NCI-H146 (cell line): ENCODE measurements at places on chromosomes 13 and 19.

DNA sequence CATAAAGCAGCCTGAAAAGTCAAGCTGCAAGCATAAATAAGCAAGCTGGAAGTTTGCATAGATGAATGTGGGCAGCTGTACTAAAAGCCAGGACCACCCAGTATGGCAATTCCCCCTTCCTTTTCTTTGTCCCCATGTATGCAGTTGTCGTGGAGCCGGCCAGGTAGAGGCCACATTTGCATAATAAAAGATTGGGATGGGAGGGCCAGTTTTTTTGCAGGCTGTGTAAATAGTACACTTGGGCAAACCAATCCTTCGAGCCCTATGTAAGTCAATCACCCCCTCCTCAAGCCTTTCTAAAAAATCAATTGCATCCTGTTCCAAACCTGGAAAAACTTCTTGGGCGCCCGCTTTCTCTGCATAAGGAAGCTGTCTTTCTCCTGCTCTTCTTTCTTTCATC, 13.1 kb upstream of the ZNF99 start:
- DNase-seq = no peak

GRCh38 chr19:27972291-27973040, 1240.5 kb downstream of the UQCRFS1 start:
- no peak for DNase-seq

GRCh38 chr19:58429745-58430144, 10.2 kb downstream of the ZNF132 start:
- DNase-seq = no peak

- DNase-seq = no peak
These were observed 584.5 kb upstream of the SGCG start for GRCh38 chr13:22596171-22596863.

DNA sequence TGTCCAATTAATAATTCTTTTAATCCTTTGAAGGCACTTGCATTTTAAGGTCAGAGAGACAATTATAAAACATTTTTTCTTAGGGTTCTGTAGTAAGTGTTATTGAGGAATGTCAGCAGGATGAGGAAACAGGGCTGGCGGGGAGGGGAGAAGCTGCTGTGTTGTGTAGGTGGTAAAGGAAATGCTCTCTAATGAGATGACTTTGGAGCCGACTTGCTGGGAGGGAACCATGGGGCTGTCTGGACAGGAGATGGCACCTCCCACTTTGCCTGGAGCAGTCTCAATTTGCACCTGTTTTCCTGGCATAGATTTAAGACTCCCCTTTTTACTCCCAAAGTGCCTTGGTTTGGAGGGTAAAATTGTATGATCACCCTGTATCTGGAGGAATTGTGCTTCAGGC, 230.4 kb downstream of the ATP8A2 start:
- DNase-seq = no peak

DNA sequence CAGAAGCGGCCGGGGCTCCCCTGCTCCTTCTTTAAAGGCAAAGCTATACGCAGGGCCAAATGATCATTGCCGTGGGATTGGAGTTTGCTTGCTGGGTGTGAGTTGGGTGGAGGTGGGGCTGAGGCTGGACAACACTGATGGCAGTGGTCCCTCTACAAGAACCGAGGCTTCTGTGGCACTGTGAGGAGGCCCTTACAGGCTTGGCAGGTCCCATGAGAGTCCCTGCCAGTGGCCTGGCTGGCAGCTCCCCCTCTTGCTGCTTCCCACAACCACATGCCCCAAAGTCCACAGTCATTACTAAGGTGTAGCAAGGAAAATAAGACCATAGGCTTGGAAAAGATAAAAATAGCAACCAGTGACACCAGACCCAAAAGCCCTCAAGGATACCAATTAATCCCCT, 98.4 kb downstream of the ANKRD10 start:
- DNase-seq = no peak

DNA sequence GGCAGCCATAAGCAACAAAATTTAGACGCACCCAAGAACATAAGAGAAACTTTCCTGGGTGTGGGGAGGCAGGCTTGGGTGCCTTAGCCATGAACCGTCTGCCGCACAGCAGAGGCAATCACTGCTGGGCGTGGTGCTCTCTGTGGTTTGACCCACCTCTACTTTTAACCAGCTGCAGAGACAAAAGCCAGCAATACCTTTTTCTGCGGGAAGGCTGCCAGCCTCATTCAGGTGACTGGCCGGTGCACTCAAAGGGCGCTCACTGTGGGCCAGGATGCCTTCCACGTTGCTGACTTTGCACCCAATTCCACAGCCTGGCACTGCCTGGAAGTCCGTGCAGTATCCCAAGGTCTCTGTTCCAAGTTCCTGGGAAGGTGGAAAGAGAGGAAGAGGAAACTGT, 69.1 kb downstream of the ATP7B start:
- peak; percentile 37 for DNase-seq

GRCh38 chr13:30816736-30817135, 81.4 kb downstream of the ALOX5AP start:
- no peak for DNase-seq

DNA sequence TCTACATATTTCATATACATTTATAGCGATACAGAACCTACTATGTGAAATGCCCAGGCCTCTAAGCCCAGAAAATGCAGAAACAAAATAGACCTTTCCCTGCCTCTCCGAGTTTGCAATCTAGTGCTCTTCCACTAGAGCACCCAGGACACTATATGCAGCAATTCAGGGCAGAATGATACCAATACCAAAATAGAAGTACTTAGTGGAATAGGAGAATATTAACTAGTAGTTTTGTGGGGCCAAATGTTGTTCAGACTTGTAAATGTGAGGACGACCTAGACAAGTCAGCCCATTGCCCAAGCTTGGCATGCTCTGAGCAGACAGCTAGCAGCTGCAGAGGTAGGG, 35.8 kb upstream of the FLT1 start:
- DNase-seq = no peak

DNA sequence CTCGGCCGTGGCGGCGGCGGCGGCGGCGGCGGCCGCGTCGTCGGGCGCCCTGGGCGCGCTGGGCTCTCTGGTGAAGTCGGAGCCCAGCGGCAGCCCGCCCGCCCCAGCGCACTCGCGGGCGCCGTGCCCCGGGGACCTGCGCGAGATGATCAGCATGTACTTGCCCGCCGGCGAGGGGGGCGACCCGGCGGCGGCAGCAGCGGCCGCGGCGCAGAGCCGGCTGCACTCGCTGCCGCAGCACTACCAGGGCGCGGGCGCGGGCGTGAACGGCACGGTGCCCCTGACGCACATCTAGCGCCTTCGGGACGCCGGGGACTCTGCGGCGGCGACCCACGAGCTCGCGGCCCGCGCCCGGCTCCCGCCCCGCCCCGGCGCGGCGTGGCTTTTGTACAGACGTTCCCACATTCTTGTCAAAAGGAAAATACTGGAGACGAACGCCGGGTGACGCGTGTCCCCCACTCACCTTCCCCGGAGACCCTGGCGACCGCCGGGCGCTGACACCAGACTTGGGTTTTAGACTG, 1.7 kb downstream of the SOX1 start:
- DNase-seq = no peak

DNA sequence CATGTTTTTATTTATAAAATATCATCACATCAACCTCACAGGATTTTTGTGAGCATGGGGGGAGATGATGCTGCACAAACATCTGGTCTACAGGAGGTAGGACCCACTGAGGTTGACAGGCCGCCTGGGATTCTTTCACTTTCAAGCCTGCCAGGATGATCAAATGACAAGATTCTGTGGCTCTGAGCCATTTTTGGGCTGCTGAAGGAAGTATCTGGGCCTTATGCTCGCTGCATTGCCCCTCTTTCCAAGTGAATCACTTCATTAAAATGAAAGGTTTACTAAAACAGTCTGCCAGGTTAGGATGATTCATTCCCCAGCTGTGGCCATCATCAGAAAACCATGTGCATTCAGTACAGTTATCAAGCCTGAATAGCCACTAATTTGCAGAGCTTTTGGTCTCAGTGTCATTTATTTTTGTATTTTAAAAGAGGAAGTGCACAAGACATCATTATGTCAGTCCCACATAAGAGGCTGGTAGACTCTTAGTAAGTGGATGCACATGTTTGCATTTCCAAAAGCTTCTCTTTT, 34.4 kb downstream of the STARD13 start:
- DNase-seq = no peak

DNA sequence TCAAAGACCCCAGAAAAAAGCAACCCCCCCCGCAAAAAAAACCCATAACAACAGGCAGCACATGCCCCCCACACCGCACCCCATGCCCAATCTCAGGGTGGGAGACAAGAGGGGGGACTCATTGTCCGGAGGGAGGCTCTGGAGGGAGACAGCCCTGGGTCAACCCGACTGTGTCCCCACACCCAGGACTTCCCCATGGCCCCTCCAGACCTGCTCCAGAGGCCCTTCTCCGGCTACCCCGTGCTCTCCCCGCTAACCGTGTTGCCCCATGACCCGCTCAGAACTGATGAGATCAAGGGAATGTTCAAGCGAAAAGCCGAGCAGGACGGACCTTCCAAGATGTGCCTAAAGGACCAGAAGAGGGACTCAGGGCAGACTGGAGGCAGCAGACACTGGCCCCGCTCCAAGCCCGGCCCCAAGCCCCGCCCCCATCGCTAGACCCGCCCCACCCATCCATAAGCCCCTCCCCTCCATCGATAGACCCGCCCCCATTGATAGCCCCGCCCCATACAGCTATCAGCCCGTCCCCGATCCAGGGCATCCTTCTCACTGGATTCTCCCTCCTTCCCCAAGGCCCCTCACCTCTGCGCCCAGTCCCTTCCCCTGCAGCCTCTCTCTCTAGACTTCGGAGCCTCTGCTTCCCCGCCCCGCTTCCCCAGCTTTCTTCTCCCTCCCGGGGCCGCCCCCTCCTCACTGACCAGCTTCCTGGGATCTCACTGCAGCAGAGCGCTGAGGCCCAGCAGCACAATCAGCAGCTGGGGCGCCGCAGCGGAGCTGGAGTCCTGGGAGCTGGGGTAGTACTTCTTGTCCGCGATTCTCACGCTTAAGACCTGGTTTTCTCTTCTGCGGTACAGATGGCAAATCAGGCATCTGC, 2.2 kb downstream of the BST2 start:
- DNase-seq = peak; percentile 57

- no peak for DNase-seq
These were observed 4.3 kb upstream of the KCTD4 start for GRCh38 chr13:45205124-45205523.

DNA sequence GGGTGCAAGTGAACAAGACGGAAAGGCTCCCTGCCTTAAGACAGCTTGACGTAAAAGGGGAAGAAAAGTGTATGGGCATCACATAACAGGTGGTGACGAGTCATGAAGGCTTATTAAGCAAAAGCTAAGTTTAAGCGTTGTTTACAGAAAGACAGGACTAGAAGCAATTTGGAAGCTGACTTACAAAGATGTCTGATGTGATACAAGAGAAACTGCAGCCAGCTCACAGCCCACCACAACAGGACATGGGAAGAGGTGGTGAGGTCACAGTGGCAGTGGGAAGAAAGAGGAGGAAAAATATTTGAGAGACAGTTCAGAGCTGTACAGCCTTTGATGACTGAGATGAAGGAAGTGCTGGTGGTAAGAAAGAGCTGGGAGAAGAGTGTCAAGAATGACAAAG, 181.6 kb downstream of the KLF12 start:
- no peak for DNase-seq

GRCh38 chr13:63435667-63436324, 2020.1 kb upstream of the PCDH20 start:
- no peak for DNase-seq

GRCh38 chr19:49559928-49560327, 20.4 kb downstream of the NOSIP start:
- DNase-seq = no peak

DNA sequence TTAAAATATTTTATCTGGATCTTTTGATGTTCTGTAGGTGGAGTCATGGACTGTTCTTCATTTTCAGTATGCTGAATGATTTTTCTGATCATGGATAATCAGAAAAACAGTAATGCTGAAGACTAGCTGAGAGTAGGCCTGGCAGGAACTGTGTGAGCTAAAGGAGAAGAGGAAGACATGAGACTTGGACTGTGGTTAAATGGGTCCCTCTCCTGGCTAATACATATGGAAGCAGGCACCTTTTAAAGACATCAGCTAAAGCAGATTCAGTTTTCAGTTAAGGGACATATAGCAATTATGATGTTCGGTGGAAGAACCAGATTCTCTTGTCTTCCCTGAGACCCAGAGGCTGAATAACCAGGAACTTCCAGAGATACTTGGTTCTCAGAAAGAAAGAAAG, 169.4 kb downstream of the OLFM4 start:
- peak; percentile 73 for DNase-seq

DNA sequence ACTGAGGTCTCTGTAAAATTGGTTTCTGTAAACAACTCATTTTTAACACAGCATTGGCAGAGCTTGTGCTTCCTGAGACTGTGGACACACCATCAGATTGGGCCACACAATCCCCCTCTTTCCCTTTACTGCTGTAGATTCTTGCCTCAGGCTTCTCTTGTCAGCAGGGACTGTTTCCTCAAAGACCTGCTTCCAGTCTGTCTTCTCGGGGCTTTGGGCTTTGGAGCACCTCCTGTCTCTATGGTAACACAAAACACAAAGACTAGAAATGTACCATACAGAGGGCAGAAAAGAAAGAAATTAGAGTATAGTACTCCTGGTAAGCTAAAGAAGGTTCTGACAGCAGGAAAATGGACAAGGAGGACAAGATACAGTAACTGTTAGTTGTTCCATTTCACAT, 484.5 kb downstream of the DIAPH3 start:
- DNase-seq = peak; percentile 40

DNA sequence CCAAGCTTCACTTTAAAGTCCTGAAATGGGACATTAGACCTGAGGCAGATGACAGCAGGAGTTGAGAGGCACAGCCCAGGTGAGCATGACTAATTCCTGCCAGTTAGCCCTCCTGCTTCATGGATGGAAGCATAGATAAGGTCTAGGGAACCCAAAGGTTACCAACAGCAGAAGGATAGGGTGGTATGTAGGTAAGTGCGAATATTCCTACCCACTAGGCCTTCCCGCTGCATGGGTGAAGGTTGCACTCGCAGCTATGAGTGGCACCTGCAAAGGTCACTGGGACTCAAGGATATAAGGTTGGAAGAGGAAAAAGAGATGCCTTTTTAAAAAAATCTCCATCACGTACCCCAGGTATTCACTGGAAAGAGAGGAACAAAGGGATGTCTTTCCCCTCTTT, 12.2 kb upstream of the MLLT1 start:
- DNase-seq = no peak

GRCh38 chr19:7368456-7368855, 19.7 kb downstream of the ARHGEF18 start:
- DNase-seq = no peak

DNA sequence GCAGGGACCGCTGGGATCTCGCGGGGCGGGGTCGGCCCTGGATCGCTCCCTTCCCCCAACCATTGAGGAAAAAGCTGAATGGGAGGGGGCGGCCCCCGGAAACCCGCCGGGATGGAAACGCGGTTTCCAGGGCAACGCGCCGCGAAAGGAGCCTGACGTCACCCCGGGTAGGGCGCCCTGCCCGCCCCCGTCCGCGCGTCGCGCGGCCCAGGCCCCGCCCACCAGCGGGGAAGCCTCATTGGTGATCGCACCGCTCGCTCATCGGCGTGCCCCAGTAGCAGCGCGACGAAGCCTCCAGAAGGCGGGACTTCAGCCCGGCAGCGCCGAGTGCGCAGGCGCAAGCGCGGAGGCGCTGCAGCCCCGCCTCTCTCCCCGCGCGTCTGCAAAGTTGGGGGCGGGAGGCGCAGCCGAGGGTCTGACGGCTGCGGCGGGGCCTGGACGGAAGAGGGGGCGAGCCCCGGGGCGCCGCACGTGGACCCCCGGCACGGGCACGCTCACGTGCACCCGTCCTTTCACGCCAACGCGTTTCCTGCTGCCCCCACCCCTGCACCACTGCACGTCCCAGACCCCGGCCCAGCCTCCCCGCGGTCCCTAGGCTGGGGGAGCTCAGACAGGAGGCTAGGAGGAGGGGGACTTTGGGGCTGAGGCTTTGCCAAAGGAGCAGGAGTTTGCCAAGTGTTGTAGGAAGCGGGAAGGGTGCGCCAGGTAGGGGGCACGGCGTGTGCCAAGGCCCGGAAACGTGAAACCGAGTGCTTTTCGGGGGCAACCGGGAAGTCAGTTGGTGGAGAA, 8.2 kb upstream of the CIRBP start:
- peak; percentile 90 for DNase-seq
